ENCODE measurements at places on chromosomes 3 and 15.

GRCh38 chr3:152714507-152714906, 120.4 kb upstream of the P2RY1 start:
- DNase-seq = no peak

- no peak for DNase-seq
Observed at GRCh38 chr3:43534675-43535074, 87.1 kb downstream of the ANO10 start.

DNA sequence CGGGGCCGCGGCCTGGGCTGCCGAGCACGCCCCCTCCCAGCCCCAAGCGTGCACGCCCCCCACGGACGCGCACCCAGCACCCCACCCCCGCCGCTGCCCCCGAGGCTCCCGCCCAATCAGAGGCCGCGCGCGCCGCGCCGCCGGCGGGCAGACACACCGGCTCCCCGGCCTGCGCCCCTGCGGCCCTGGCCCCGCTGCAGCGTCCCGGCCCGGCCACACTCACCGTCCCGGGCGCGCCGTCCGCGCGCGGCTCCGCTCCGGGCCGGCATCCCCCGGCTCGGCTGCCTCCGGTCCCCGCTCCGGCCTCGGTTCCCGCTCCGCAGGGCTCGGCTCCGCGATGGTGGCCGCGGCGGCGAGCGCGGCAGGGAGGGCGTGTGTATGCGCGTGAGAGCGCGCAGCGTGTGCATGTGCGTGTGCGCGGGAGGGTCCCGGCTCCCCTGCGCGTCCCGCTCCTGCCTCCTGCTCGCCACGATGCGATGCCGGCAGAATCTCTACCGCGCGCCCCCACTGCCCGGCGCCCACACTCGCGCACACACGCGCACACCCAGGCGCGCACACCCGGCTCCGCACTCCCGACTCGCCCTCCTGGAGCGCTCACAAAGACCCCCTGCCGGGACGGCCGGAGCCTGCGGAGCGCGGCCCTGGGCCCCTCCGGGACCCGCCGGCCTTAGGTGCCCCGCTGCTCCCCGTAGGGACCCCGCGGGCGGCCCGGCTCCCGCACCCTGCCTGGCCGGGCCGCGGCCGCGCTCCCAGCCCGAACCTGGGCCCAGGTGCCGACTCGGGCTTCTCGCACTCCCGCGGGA, 186.5 kb upstream of the LINGO1 start:
- DNase-seq = no peak

DNA sequence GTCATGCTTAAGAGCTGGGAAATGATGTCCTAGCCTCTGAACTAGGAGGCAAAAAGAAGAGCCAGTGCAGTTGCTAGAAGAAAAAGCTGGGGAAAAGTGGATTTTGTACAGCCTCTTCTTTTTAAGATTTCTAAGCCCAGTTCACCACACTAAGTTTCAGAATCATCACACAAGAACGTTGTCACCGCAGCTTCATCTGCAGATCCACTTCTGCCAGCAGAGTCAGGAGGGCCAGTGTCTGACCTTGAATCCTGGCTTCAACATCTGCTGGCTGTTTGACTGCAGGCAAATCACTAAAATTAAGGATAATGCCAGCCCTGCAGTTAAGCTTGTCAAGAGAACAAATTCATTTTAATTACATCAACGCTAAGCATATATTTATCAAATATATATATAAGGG, 36.2 kb downstream of the HDC start:
- no peak for DNase-seq

- DNase-seq = no peak
Observed at GRCh38 chr3:15342246-15342645, 9.9 kb upstream of the SH3BP5 start.

GRCh38 chr3:41369838-41370237, 170.5 kb downstream of the CTNNB1 start:
- no peak for DNase-seq

DNA sequence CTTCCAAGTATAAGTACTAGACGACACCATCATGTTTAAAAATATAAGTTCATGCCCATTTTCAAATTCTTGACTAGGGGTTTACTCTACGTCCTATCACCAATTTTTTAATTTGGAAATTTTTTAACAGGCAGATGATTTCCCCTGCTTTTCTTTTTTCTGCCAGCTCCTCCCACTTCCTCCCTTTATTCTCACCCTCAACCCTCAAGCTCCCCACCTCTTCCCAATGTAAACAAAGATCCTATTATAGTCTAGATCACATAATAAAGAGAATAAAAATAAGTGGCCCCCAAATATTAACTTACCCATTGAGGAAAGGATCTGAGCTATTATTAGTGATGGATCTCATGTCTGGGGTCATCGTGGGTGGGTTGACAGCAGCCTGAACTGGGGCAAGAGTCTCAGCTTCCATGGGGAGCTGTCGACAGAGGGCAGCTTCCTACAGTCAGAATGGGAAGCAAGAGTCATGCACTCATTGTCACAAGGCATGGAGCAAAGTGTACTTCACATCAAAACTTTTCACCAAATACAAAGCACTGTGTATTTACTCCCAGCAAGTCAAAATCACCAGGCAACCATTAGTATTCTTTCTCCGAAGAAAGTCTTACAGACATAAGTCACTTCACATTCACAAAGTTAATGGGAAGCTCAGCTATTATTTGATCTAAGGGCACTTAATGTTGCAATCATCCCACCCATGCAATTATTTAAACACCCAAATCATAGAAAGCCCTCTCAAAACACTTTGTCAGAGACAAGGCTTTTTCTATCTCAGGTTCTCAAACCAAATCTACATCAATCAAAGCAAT, 53.2 kb downstream of the TM4SF4 start:
- no peak for DNase-seq
